Spinal cord (tissue), 10 donors: ENCODE measurements at places on chromosomes 4 and X.

GRCh38 chrX:109873983-109874382 lies 128.9 kb upstream of the TMEM164 start:
- no peak overlapping the region for H3K4me3 ChIP-seq
- DNase-seq = no peak

GRCh38 chr4:144595681-144596080 lies 50.3 kb upstream of the HHIP start:
- H3K27ac ChIP-seq = no peak overlapping the region
- no peaks in the 10 kb centered on the region for H3K36me3 ChIP-seq
- H3K4me1 ChIP-seq = no peaks in the 10 kb centered on the region
- no peaks in the 10 kb centered on the region for H3K27me3 ChIP-seq
- no peak overlapping the region for H3K4me3 ChIP-seq

DNA sequence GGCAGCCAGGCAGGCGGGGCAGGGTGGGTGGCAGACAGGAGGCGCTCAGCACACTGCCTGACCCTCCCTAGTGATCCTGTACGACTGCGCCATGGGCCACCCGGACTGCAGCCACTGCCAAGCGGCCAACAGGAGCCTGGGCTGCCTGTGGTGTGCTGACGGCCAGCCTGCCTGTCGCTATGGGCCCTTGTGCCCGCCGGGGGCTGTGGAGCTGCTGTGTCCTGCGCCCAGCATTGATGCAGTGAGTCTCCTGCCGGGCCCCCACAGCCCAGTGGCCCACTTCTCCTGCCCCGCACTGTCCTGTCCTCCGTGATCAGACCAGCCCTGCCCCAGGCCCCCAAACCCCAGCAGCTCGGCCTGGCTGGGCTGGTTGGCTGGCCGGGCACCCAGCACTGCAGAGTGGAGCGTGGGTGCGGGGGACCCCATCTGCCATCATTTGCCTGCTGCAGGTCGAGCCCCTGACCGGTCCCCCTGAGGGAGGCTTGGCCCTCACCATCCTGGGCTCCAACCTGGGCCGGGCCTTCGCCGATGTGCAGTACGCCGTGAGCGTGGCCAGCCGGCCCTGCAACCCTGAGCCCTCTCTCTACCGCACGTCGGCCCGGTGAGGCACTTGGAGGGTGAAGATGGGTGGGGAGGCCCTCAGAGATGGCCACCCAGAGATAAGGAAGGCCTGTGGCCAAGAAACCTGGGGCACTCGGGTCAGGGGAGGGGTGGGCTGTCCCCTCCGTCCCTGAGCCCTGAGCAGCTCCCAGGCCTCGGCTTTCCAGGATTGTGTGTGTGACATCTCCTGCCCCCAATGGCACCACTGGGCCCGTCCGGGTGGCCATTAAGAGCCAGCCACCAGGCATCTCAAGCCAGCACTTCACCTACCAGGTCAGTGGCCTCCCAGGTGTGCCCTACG lies 7.6 kb downstream of the PLXNB3 start:
- DNase-seq = no peak
- peaks cover 93% of the 10 kb centered on the region for H3K36me3 ChIP-seq
- H3K27ac ChIP-seq = no peak overlapping the region
- H3K4me1 ChIP-seq = peaks cover 43% of the 10 kb centered on the region
- no peaks in the 10 kb centered on the region for H3K27me3 ChIP-seq

GRCh38 chr4:13597604-13598003 lies 29.9 kb downstream of the BOD1L1 start:
- H3K4me3 ChIP-seq = no peak overlapping the region
- H3K27ac ChIP-seq = no peak overlapping the region
- H3K4me1 ChIP-seq = no peaks in the 10 kb centered on the region
- no peak for DNase-seq
- peaks cover 37% of the 10 kb centered on the region for H3K36me3 ChIP-seq
- no peaks in the 10 kb centered on the region for H3K27me3 ChIP-seq
